Hepatocyte (in vitro differentiated cells): ENCODE measurements at places on chromosomes 7 and 10. TPM values are rescaled to one million over a fixed set of nuclear protein-coding genes. Genes with fewer than 3 reads are reported as not detected.
A peak's percentile ranks its signal among the peaks of the same experiment; 100 is the strongest.

- DNase-seq = no peak
Observed at GRCh38 chr7:20131776-20132175, 85.4 kb downstream of the MACC1 start.

The INA gene
- total RNA-seq = 0.16 and 0.93 TPM in 2 replicates

DNA sequence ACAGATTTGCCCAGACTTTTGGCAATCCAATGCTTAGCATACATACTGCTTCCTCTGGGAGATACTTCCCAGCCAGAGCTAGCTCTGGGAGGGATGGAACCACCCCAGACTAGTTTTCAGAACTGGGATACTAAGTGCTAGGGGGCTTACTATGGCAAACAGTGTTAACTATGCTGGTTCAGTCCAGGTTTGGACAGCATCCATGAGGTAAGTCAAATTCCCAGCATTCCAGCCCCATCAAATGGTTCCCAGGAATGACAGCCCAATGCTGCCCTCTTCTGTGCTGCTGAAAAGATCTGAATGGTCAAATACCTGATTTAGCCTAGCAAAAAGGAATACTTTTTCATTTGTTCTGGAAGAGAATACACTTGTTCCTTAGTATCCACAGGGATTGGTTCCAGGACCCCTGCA is 141.7 kb upstream of the CCDC6 start:
- DNase-seq = peak; percentile 17

DNA sequence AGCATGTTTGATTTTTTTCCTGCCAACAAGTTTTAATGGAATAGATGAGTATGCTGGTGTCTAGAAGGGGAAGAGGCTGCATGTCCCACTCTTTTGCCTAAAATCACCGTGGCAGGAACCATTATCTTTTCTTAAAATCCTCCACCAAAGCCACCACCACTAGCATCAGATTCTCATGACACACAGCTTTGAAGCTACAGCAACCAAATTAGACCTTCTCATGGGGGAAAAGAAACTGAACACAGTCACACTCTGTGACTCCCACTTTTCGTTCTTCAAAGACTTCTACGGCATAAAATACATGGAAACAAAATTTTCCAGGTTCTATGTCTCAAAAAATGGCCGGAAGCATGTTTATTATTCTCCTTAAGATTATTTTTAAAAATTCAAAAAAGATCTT is 81.8 kb downstream of the SGMS1 start:
- DNase-seq = no peak

DNA sequence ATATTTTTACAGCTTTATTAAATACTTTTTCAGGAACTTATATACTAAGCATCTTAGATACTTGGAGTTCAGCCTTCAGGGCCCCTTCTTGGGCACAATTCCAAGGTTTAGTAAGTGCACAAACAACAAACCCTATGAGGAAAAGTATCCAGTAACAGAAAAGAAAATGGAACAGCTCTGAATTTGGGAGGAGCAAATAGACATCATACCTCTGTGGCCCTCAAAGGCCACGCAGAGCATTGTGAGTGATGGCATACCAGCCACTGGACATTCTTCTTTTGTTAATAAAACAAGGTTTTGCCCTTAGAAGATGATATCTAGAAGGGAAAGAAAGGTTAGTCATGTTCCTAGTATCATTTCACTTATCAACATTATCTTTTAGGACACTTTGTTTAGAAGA is 46.0 kb downstream of the ST7 start:
- no peak for DNase-seq

The PHKG1 gene
- total RNA-seq = not detected in 2 replicates

- DNase-seq = no peak
Observed at GRCh38 chr10:103797857-103798256, 57.5 kb downstream of the SH3PXD2A start.

- peak; percentile 65 for DNase-seq
Observed at GRCh38 chr7:45088821-45089340, at the start of gene NACAD. Gene NACAD (minus strand): TSS chr7:45088969. CDS start chr7:45088894, 75 bp downstream.

DNA sequence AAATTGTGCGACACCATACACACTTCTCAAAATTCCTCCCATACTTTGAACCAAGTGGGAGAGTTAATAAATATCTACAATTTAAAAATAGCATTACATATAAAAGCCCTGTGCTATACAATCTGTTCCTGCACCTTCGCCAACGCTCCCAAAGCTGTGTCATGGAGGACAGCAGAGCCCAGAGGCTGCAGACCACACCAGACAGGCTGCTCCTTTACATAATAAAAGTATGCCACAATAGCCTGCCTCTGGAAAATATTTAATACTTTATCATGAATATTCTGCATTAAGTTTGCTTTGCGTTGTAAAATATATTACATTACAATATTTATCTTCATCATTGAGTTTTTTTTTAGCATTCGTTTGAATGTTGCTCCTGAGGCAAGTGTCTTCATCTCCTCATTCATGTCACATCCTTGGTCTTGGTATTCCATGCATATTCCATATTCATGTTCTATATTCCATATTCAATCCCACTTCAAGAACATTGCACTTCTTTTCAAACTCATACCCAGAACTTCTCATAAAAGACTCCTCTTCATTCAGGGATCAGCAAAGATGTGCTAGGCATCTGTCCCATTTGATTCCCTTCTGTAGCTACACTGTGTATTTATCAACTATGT is 663.9 kb downstream of the POM121L12 start:
- DNase-seq = no peak

The CRPPA gene
- 3.4 and 4.4 TPM in 2 replicates for total RNA-seq

The NRCAM gene
- total RNA-seq = 34.4 and 41.5 TPM in 2 replicates

- DNase-seq = peak; percentile 27
Observed at GRCh38 chr7:43764039-43764761, 5.7 kb downstream of the BLVRA start.

DNA sequence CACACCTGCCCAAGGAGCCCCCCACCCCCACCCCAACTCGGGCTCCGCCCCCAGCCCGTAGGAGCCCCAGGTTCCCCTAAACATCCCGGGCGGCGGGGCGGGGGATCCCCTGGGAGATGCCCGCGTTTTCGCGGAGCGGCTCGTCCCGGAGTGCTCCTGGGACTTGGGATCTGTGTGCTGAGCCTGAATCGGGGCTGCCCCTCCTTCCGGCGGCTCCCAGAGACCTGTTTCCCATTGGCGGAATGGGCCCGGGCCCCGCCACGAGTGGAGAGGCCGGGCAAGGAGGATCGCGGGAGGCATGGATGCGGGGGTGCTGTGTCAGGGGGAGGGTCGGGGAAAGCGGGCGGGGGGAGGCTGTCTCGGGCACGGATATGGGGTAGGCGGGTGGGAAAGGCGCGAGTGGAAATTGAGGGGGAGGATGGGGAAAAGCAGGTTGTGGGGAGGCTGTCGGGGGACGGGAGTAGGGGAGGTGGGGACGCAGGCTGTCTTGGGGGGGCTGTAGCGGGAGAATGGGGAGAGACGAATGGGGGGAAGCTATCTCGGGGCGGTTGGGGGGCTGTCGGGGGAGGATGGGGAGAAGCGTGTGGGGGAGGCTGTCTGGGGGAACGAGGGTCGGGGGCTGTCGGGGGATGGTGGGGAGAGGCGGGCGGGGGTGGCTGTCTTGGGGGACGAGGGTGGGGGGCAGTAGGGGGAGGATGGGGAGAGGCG is 572 bp upstream of the BHLHA15 start:
- DNase-seq = peak; percentile 40

The LANCL2 gene
- 14.1 and 14.8 TPM in 2 replicates for total RNA-seq

- DNase-seq = no peak
Observed at GRCh38 chr7:37054624-37055241, 330.4 kb upstream of the AOAH start.

DNA sequence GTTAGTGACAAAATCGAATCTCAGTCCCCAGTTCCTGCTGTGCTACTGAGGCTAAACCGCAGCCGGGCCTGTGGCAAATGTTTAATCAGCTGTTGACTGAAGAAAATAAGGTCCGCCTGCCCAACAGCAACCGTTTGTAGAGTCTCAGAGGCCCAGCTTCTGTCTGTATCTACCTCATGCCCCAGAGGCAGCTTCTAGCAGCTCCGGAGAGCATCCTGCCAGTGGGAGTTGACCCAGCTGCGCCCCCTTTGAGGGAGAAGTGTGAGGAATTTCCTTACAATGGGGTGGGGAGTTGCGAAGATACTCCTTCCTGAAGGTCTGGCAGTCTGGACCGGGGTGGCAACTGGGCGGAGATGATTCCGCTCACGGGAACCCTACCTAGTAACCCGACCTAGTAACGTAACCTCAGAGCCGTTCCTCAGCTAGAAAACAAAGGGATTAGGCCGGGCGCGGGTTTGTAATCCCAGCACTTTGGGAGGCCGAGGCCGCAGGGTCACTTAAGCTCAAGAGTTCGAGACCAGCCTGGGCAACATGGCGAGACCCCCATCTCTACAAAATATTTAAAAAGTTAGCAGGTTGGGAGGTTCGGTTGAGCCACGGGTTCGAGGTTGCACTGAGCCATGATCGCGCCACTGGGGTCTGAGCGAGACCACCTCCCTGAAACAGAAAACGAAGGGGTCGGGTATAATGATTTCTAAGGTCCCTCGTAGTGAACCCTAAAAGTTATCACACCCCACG is 846 bp upstream of the ZNF775 start:
- DNase-seq = peak; percentile 84

GRCh38 chr10:76114581-76115001 is 683.2 kb downstream of the LRMDA start:
- no peak for DNase-seq

The AZGP1 gene
- total RNA-seq = 46.1 and 52.6 TPM in 2 replicates

The CELF2 gene
- 13.0 and 16.6 TPM in 2 replicates for total RNA-seq

The C10orf105 gene
- total RNA-seq = not detected in 2 replicates

The MAPK8 gene
- total RNA-seq = 73.2 and 81.3 TPM in 2 replicates

DNA sequence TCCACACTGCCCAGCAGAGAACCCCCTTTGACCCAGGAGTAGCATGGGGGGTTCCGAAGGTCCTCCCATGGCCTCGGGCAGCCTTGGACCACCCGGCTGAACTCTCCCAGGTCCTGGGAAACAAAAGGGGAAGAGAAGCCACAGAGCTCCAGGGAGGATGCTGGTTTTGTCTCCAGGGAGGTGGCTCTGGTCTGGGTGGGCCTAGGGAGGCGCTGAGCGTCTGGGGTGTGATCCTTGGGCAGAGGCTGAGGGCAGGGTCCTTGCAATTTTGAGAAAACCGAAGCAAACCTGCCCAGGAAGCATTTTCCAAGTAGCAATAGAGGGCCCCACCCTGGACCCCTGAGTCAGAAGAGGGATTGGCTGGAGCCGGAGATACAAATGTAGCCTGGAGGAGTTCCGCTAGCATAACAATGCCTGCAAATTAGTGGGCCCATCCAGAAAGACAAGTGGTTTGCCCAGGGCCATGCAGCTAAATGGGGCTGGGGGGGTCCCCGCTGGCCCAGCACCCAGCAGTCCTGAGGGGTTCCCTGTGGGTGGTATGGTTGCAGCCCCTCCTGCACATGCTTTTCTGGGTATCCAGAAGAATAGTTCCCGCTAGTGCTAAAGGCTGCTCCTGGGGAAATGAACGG is 2.0 kb downstream of the UTF1 start:
- DNase-seq = no peak

- DNase-seq = no peak
Observed at GRCh38 chr7:28782362-28782761, 175.8 kb downstream of the TRIL start.

The UCMA gene
- not detected in 2 replicates for total RNA-seq

DNA sequence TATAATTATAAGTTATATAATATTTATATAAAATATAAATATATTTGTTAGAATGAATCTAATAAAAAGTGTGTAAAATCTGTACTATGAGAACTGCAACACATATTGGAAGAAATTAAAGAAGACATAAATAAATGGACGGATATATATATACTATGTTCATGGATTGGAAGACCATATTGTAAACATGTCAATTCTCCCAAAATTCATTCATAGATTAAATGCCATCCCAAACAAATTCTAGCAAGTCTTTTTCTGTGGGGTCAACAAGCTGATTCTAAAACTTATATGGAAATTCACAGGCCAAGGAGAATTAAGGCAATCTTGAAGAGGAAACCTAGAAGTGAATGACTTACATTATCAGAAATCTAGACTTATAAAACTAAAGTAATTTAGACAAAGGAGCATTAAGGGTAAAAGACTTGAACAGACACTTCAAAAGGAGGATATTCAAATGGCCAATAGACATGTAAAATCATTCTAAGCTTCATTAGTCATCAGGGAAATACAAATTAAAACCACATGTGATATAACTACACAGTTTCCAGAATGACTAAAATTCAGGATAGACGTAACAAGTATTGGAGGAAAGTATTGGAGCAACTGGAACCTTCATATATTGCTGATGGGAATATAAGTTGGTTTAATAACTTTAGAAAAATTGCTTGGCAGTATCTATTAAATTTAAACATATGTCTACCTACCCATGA is 225.9 kb downstream of the EMX2 start:
- no peak for DNase-seq

DNA sequence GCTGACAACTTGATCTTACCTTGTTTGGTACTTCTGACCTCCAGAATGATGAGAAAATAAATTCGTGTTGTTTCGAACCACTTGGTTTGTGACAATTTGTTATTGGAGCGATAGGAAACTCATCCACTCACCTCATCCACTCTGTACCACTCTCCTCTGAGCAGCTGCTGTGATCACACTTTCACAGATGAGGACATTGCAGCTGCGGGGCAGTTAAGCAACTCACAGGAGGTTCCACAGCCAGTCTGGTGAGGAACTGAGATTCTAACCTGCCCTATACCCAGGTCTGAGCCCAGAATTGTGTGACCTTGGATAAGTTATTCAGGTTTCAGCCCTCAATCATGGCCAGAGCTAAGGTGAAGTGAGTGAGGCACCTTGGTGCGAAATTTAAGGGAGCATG is 35.2 kb downstream of the BTBD16 start:
- no peak for DNase-seq

- DNase-seq = no peak
Observed at GRCh38 chr7:149853157-149853556, 15.0 kb downstream of the ZNF862 start.

The GIMAP7 gene
- 0.12 and 0.33 TPM in 2 replicates for total RNA-seq

DNA sequence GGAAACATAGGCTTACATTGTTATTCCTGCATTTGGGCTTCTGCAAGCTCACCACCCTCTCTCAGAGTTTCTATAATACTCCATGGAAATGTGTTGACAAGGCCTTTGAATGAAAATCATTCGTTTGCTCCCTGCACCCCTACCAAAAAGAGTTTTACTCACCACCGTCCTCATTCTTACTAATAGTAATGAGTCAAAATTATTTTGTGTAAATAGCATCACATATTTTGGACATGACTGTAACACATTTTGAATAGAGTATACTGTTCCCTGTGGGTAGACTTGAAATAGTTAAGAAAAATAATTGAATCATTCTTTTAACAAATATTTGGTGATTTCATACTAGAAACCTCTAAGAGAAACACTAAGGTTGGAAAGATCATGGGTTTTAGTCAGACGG is 84.6 kb downstream of the AKAP9 start:
- DNase-seq = no peak

The AMZ1 gene
- total RNA-seq = not detected in 2 replicates

The MUC12 gene
- total RNA-seq = 4.0 and 8.5 TPM in 2 replicates

GRCh38 chr10:133567609-133568286 is 2.4 kb upstream of the SYCE1 start:
- DNase-seq = no peak

DNA sequence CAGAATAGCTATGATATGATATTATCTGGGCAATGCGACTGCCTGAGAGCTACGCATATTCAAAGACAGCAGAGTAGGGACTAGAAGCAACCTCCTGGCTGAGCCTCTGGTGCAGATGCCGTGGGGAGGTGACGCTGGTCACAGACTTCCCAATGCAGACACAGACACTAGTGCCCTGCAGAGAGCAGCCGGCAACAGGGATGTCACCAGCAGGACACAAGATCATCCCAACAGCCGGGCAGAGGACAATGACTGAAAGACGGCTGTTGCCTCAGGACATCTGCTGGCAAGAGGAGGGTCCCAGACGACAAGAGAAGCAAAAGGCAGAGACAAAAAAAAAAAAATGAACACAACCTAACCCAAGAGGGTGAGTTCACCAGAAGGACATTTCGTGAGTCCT is 104.6 kb downstream of the CALN1 start:
- DNase-seq = no peak

GRCh38 chr7:101784292-101785127 is 32.9 kb upstream of the CUX1 start:
- no peak for DNase-seq

The DPYSL4 gene
- total RNA-seq = 2.8 and 4.1 TPM in 2 replicates
